ENCODE measurements at places on chromosomes 5 and 9. TPM values are rescaled to one million over a fixed set of nuclear protein-coding genes. Genes with fewer than 3 reads are reported as not detected.

The FXN gene
- 2.4 TPM for total RNA-seq

The MAN1B1 gene
- 39.5 TPM for total RNA-seq

The PRRX2 gene
- total RNA-seq, result 9.4 TPM

The ABLIM3 gene
- total RNA-seq, result 7.9 TPM

The ST8SIA4 gene
- total RNA-seq, result 10.9 TPM

The CDKN2B-AS1 gene
- 0.20 TPM for total RNA-seq

The PCA3 gene
- 0.20 TPM for total RNA-seq

The SVEP1 gene
- total RNA-seq, result 44.6 TPM

The ZNF483 gene
- 4.2 TPM for total RNA-seq

The NR5A1 gene
- not detected for total RNA-seq

The CCNG1 gene
- total RNA-seq, result 125 TPM

The ANKRD18A gene
- total RNA-seq, result 2.8 TPM

The TSSK1B gene
- 0.10 TPM for total RNA-seq

Data from skin of body (tissue), 3 donors.